Purkinje cell (primary cell): ENCODE measurements at places on chromosomes 7 and 10. TPM values are rescaled to one million over a fixed set of nuclear protein-coding genes. Genes with fewer than 3 reads are reported as not detected.

The BEND7 gene
- 0.60 and 1.3 TPM in 2 replicates for polyA plus RNA-seq

The FAM180A gene
- polyA plus RNA-seq, result 0.42 TPM in 1 of 2 replicates, not detected in the other

The SH2B2 gene
- not detected in 2 replicates for polyA plus RNA-seq

The ADIRF gene
- polyA plus RNA-seq, result 3.3 and 4.2 TPM in 2 replicates

The LIPJ gene
- not detected in 2 replicates for polyA plus RNA-seq

The EBLN1 gene
- not detected in 2 replicates for polyA plus RNA-seq

The MCM7 gene
- 0.59 and 2.2 TPM in 2 replicates for polyA plus RNA-seq

The ADCYAP1R1 gene
- 1.1 and 1.6 TPM in 2 replicates for polyA plus RNA-seq

The IDE gene
- polyA plus RNA-seq, result 7.7 and 10.5 TPM in 2 replicates

The GPR85 gene
- 30.1 and 49.8 TPM in 2 replicates for polyA plus RNA-seq

The LMOD2 gene
- not detected in 2 replicates for polyA plus RNA-seq

The OR6B1 gene
- not detected in 2 replicates for polyA plus RNA-seq

The AS3MT gene
- polyA plus RNA-seq, result 0.59 and 7.1 TPM in 2 replicates

The NODAL gene
- 0.99 TPM in 1 of 2 replicates, not detected in the other for polyA plus RNA-seq

The TSPAN15 gene
- polyA plus RNA-seq, result 0.14 and 0.23 TPM in 2 replicates

The AKR1C4 gene
- not detected in 2 replicates for polyA plus RNA-seq

The LRRTM3 gene
- 1.7 and 8.3 TPM in 2 replicates for polyA plus RNA-seq
